Suppressor macrophage (primary cell): ENCODE measurements at places on chromosomes 6 and 20.
A peak's percentile ranks its signal among the peaks of the same experiment; 100 is the strongest.

DNA sequence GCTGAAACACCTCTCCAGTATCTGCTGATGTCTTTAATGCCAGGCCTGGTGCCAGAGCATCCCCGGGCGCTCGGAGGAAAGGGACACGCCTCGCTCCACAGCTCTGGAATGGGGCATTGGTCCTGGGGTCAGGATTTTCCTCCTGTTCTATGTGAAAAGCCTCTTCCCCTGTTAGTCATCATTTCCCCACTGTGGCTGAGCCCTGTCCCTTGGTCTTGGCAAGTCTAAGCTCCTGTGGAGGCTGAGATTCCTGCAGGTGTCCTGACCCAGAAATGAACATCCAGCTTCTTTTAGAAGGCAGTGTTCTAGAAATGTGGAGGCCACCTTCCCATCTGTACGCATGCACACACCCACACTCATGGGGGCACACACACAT lies 19.4 kb downstream of the SYNDIG1 start:
- no peak for DNase-seq

GRCh38 chr6:169880516-169880915 lies 129.1 kb downstream of the ERMARD start:
- DNase-seq, result no peak

DNA sequence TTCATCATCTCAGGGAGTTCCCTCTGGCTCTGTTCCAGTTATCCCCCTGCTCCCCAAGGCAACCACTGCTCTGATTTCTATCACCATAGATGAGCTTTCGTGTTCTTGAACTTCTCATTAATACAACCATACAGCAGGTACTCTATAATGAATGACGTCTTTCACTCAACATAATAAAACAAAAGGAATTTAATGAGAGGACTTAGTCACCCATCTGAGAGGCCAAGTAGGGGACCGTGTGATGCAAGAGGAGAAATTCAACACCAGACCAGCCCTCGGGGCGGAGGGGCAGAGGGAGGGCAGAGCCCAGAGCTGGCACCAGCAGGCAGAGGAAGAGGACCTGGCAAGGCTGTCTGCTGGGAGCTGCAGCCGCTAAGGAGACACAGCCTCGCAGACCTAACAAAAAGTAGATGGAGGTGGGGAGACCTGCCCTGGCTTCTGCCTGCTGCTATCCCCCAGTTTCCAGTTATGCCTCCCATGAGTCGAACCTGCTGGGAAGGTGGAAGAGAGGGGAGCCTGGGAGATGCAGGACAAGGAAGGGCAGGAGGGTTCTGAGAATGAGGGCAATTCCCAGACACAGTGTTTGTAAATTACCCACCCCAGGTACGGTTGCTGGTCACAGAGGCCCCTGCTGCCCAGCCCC lies 13.8 kb downstream of the CCN5 start:
- DNase-seq, result peak; percentile 16

DNA sequence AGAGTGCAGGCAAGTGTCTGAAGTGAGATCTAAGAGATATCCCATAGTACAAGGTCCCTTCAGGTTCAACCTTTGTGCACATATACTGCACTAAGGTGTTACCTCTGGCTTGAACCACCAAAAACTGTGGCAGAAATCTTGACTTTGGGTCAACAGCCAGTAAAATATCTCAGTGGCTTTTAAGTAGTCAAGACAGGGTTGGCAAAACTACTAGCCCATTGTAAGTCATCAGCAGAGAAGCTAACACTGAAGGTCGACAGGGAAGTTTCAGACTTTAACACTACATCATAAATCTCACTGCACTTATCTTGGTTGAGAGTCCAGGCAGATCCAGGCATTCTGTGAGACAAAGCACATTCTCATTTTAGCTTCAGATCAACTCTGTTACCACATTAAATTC lies 1684.7 kb downstream of the HACE1 start:
- DNase-seq, result no peak

DNA sequence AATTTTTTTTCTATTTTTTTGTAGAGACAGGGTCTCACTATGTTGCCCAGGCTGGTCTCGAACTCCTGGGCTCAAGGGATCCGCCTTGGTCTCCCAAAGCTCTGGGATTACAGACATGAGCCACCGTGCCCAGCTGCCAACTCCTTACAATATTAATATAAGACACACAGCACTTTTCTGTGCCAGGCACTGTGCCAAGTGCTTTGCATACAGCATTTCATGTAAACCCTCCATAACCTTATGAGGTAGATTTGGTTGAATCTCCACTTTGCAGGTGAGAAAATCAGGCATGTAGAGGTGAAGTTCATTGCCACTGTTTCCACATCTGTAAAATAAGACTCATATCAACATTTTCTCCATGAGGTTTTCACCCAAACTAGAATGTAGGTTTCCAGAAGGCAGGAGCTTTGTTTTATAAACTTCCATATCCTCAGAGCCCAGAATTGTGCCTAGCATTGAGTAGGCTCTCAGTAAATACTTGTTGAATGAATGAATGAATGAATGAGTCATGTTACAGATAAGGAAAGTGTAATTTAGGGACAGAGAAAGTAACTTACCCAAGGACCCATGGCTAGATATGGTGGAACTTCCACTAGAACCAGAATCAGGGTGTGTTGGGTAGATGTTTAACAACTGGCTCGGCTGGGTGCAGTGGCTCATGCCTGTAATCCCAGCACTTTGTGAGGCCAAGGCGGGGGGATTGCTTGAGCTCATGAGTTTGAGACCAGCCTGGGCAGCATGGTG lies 3.0 kb upstream of the CTNNBL1 start:
- DNase-seq, result no peak

- DNase-seq, result no peak
These were observed 45.9 kb upstream of the CDH22 start for GRCh38 chr20:46354207-46354555.

DNA sequence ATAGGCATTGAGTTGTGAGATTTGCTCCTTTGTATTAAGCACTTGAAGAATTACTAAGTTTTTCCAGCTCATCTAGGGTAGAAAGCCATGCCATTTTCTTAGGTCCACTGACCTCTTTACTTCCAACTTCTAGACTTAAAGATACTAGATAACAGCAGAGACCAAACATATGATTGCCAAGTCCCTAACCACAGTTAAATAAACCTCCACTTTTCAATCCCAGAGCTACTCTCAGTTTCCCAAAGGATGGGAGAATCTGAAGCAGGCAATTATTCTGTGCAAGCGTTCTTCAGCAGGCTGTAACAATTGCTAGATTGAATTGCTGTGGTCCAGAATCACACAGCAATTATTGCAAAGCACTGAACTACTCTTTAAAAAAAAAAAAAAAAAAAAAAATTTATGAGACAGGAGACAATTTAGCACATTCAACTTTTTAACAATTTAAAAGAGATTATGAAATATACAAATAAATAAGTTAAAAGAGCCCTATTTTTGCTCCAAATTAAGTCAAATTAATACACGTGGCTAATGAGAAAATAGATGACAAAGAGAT lies 104.0 kb upstream of the PRSS16 start:
- no peak for DNase-seq

DNA sequence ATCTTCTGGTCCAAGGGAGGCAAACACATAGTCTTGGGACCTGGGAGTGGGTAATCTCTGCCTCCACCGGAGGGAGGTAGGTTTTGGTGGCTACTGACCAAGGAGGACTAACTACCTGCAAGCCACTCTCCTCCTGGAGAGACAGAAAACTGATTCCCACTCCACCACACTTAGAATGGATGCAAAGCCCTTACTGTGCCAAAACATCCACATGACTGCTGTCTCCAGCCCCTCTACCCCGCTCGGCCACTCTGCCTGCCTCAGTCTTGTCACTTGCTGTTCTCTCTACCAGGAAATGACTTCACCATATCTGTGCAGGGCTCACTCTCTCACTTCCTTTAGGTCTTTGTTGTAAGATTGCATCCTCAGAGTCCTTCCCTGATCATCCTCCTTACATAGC lies 129.5 kb upstream of the ARG1 start:
- no peak for DNase-seq

- DNase-seq, result peak; percentile 55
These were observed 143.2 kb downstream of the SLC16A10 start for GRCh38 chr6:111230351-111231089.

DNA sequence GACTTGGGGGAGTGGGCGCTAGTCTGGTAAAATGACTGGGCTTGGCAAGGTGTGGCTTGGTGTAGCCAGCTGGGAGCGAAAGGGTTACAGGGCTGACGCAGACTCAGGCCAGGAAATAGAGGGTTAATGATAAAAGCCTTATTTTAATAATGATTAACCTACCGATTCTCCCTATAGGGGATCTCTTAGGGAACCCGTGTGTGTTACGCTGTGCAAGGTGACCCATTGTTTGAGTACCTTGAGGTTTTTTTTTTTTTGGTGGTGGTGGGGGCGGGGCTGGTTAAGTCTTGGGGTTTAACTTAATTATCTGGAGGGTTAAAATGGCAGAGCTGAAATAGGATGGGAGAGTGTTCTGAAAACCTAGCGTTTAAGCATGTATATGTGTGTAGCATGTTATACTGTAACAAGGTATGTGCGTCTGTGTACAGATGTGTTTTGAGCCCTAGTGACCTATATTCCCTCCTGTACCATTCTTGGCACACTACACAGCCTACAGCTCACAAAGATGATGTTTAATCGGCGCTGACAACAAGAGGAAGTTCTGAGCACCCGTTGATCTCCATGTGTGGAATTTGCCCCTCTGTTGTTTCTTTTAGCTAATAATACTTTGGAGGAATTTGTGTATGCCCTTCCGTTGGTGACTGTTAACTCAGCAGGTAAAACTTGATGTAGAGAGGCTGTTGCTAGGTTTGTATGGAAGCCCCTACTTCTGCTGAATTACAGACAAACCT lies 1.3 kb downstream of the CARMIL1 start:
- peak; percentile 16 for DNase-seq

DNA sequence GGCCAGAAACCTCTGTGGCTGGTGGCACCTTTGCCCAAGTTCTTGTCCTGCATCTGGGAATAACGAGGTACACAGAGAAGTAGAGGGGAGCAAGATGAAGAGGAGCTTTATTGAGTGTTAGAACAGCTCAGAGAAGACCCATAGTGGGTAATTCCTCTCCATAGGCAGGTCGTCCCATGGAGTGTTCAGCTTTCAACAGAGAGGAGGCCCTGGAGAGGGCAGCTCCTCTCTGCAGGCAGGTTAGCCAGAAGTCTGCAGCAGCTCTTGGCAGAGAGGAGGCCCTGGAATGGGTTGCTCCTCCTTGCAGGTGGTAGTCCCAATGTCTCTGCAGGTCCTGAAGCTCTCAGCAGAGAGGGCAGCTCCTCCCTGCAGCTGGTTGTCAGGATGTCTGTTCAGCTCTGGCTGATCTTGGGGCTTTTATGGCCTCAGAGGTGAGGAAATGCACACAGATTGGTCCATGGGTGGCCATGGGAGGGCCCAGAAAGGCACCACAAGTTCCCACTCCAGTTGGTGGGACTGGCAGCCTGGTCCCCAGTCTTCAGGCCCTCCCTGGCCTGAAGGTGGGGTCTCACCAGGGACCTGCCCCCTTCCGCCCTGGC lies 89.0 kb downstream of the IPCEF1 start:
- DNase-seq, result no peak

GRCh38 chr6:90559931-90560330 lies 26.9 kb downstream of the MAP3K7 start:
- DNase-seq, result no peak

DNA sequence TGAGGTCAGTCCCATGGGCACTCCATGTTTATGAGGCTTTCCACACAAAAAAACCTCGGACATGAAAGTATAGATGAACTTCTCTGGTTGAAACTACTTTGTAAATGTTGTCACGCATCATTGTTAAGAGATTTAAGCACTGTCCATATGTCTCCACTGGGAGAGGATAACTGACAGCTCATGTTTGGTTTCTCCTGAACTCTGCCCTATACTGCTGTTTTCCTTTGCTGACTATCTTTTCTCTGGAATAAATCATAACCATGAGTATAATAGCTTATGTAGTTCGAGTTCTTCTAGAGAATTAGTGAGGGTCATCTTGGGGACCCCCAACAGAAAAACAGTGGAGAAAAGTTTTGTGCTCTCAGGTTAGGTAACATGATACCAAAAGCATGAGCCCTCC lies 14.3 kb downstream of the THEMIS start:
- no peak for DNase-seq

- DNase-seq, result no peak
These were observed 117.5 kb upstream of the ID4 start for GRCh38 chr6:19719691-19720128.

DNA sequence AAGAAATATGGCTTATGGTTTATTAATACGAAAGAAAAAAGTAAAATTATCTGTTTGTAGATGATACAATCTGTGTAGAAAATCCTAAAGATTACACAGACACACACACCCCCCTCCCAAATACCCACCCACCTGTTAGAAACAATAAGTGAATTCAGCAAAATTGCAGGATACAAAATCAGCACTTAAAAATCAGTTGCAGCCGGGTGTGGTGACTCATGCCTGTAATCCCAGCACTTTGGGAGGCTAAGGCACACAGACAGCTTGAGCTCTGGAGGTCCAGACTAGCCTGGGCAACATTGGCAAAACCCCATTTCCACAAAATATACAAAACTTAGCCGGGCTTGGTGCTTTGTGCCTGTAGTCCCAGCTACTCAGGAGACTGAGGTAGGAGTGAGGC lies 42.3 kb downstream of the NINL start:
- DNase-seq, result peak; percentile 24

- no peak for DNase-seq
These were observed 176.7 kb upstream of the RSPO3 start for GRCh38 chr6:126941751-126942150.

DNA sequence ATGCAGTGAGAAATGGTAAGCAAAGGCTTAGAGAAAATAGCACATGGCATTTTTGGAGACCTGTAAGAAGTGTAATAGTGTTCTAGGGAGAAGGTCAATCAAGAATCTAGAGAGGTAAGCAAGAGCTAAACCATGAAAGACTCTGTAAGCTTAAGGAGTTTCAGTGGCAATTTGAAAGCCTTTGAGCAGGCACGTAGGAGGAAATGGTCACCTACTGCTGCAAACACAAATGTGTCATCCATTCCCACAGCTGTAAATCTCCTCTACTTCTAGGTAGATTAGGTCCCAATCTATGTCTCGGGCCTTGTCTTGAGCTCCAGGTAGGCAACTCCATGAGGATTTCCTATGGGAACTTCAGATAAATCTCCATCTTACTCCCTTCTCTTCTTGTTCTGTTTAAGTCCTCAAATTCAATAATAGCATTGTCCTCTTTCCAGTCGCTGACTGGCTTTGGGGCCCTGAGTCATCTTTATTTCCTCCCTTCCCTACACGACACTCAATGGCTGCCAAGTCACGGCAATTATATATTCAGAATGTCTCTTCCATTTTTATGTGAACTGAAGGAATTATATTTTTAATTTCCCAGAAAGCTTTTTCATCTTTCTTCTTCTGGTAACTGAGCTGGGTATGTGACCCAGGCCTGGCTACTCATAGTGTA lies 24.2 kb upstream of the PAQR8 start:
- DNase-seq, result no peak

- DNase-seq, result no peak
These were observed 126.5 kb upstream of the CDYL start for GRCh38 chr6:4649728-4650127.
